ENCODE measurements at places on chromosomes 1 and 21. TPM values are rescaled to one million over a fixed set of nuclear protein-coding genes. Genes with fewer than 3 reads are reported as not detected.

The GPR37L1 gene
- total RNA-seq, result 0.44 TPM

The ZYG11A gene
- total RNA-seq, result 0.36 TPM

The TRNP1 gene
- total RNA-seq, result 81.2 TPM

The ABCA4 gene
- 1.5 TPM for total RNA-seq

The DIO1 gene
- 0.28 TPM for total RNA-seq

The INSRR gene
- not detected for total RNA-seq

The JAM2 gene
- 0.21 TPM for total RNA-seq

The BRINP3 gene
- 1.0 TPM for total RNA-seq

The CAMK1G gene
- total RNA-seq, result not detected

The CLSTN1 gene
- total RNA-seq, result 143 TPM

The UBQLN4 gene
- total RNA-seq, result 60.0 TPM

The CD5L gene
- not detected for total RNA-seq

The MANEAL gene
- 29.7 TPM for total RNA-seq

The OR2G6 gene
- total RNA-seq, result not detected

The ALX3 gene
- not detected for total RNA-seq

The FTCD gene
- 0.21 TPM for total RNA-seq

The TMCC2 gene
- 3.1 TPM for total RNA-seq

The GBP6 gene
- not detected for total RNA-seq

The HAO2 gene
- total RNA-seq, result not detected

The SYPL2 gene
- 0.74 TPM for total RNA-seq

The CELA2A gene
- total RNA-seq, result 0.72 TPM

The YOD1 gene
- total RNA-seq, result 7.1 TPM

The MORC3 gene
- total RNA-seq, result 16.8 TPM

The AK5 gene
- total RNA-seq, result 3.0 TPM

The AIRE gene
- total RNA-seq, result not detected

The VWA1 gene
- total RNA-seq, result 858 TPM

The KRTAP25-1 gene
- total RNA-seq, result not detected

The SPRR2G gene
- total RNA-seq, result not detected

The TAL1 gene
- 0.05 TPM for total RNA-seq

The KIF17 gene
- total RNA-seq, result 3.9 TPM

The PDZK1IP1 gene
- total RNA-seq, result not detected

The ZNF683 gene
- total RNA-seq, result not detected

The VSIG8 gene
- not detected for total RNA-seq

The RBBP4 gene
- total RNA-seq, result 376 TPM

The TCP10L gene
- 0.57 TPM for total RNA-seq

The GOLT1A gene
- total RNA-seq, result 0.49 TPM

The EXO1 gene
- total RNA-seq, result 26.3 TPM

The RPE65 gene
- not detected for total RNA-seq

The EFNA3 gene
- total RNA-seq, result 2.3 TPM

The ARMH1 gene
- total RNA-seq, result 2.8 TPM

The HAPLN2 gene
- 0.21 TPM for total RNA-seq

The KRTAP15-1 gene
- total RNA-seq, result not detected

The NUF2 gene
- total RNA-seq, result 26.1 TPM

The PKN2 gene
- total RNA-seq, result 74.1 TPM

The FAM110D gene
- total RNA-seq, result 0.05 TPM

The KRTAP21-2 gene
- total RNA-seq, result not detected

The CFHR3 gene
- total RNA-seq, result not detected

The NPHP4 gene
- 20.1 TPM for total RNA-seq

The CFAP74 gene
- not detected for total RNA-seq

The LRRC38 gene
- total RNA-seq, result not detected

The MYBPH gene
- not detected for total RNA-seq

The SERPINC1 gene
- total RNA-seq, result 0.64 TPM
